ENCODE measurements at places on chromosomes 5 and 9.

GRCh38 chr5:174559141-174559540 is 165.2 kb upstream of the MSX2 start:
- DNase-seq, result no peak

DNA sequence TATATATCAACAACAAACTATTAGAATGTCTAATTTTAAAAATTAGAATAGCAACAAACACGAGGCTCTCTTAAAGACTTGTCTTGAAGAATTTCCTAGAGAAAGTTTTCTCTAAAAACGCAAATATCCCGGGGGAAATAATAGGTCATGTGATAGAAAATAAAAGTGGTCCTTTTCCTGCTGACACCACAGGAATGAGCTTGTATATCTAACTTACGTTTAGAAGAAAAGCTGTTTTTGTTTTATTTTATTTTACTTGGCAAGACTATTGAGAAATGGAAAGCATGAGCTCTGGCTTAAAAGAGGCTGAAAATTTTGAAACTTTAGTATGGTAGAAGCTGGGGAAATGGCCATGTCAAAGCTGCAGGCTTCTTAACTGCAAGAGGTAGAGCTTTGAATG is 465.0 kb downstream of the AGTPBP1 start:
- no peak for DNase-seq

GRCh38 chr5:141654298-141654697 is 3.1 kb upstream of the FCHSD1 start:
- DNase-seq, result no peak

- DNase-seq, result no peak
Observed at GRCh38 chr9:128713411-128713780, 10.5 kb downstream of the ZDHHC12 start.

DNA sequence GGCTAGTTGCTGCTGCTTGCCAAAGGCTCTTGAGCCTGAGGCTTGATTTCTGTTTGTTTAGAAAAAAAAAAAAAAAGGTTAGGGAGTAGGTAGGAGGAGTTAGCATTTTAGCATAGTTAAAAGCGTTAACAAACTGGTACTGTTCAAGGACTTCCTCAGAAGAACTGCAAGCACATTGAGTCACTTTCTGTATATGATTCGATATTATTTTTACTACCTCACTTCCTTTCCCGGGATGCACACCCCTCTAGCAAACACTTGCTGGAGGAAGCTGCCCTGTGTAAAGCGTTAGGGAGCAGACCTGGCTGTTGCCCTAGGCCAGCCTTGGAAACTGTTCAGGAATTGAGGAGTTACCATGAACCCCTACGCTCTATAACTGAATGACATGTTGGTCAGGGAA is 15.7 kb upstream of the CEP120 start:
- DNase-seq, result no peak

GRCh38 chr9:113520109-113520642 is 56.6 kb downstream of the RGS3 start:
- DNase-seq, result no peak

- DNase-seq, result peak; percentile 43
Observed at GRCh38 chr9:20041697-20042081, 252.9 kb upstream of the SLC24A2 start.

DNA sequence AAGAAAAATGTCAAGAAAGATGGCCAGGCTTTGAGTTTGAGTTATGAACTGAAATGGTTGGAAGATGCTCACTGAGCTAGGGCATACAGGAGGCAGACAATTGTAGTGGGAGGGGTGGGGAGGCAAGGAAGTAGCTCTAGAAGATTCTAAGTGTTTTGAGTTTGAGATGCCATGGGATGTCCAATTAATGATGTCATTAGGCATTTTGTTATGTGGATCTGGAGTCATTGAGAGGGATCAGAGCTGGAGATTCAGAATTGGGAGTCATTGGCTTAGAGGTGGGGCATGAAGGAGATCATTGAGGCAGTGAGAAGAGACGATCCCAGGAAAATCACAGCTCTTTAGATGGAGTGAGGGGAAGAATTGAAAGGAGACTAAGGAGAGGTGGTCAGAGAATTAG is 111.5 kb upstream of the ZNF618 start:
- DNase-seq, result no peak

DNA sequence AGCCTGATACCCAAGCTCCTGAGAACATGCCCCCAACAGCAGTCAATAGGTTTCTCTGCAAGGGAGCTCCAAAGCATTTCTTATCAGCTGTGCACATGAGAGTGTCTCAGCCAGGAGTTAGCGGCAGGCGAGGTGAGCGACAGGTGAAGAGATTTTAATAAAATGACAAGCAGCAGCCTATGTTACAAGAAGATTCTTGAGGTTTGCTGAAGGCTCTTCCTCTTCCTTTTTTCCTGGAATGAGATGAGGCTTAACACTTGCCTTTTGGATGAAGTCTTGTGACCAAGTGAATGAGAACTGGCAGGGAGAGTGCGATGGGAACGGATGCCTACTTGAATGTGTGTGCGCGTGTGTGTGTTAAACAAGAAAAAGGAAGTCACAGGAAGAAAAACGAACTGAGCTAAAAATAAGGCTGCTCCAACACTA is 76.1 kb downstream of the SHB start:
- DNase-seq, result no peak

DNA sequence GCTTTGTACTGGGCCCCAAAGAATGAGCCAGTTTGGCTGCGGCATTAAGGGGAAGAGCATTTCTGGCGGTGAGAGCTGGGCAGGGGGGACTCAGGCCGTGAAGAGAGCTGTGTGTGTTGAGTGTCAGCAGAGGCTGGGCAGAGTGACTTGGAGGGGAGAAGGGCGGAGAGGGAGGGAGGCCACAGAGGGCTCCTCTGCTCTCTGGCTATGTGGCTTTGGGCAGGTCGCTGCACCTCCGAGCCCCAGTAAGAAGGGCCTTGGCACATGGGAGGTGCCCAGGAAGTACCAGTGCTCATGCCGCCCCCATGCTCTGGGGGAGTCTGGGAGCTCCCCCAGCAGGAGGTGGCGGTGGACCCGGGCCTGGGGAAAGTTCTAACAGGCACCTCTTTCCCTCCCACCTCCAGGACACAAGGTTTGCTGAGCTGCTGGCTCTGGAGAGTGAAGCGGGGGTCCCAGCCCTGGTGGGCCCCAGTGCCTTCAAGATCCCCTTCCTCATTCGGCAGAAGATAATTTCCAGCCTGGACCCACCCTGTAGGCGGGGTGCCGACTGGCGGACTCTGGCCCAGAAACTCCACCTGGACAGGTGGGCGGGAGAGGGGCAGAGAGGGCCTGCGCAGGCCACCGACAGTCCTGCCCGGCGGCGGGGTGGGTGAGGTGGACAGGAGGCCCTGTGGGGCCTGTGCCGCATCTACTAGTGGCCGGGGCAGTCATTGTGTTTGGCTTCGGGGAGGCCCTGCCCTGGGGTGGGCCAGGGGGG is 20.1 kb downstream of the HK3 start:
- DNase-seq, result no peak

- no peak for DNase-seq
Observed at GRCh38 chr5:133383580-133383939, 228.8 kb downstream of the FSTL4 start.

DNA sequence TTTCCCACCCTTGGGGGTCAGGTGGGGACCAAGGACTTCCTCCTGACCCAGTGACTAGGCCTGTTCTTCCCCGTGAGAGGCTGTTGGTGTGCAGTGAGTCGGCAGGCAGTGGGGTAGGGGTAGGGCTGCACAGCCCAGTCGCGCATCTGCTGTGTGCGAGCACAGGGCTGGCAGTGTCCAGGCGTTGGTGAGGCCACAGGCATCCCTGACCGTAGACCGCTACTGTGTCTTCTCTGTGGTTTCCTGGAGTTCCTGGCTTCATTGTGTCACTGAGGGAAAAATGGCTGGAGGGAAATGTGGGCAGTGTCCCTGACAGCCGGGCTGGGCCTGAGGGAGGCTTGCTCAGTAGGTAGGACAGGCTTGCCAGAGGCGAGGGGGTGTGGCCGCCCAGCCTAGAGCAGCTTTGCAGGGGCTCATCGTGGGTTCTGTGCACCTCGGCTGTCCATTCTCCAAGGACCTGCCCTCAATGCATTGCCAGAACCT is 95.4 kb downstream of the CACNA1B start:
- no peak for DNase-seq

DNA sequence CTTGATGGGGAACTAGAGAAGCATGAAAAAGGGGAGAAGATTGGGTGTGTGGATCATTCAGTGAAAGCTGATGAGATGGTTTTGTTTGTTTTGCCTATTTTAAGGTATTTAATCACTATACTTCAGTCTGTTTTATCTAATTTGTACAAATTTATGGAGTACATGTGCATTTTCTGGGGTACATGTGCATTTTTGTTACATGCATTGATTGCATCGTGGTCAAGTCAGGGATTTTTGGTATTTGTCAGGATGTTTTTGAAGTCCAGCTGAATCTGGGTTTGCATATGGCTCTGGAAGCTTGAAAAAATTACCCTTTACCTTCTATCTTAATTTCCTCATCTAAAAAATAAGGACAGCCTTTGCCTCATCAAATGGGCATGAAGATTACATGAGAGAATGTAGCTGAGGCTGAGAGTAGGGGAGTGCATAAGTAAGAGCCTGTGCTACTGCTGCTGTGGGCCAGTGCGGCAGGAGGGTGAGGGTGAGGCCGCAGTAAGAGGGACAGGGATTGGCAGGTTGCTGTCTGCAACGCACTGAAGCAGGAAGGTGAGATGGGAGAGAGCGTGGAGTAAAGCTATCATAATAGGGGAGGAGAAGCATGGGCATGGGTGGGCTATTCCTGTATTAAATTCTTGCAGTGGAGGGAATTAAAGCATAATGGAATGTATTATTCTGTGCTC is 139.8 kb downstream of the NPR3 start:
- no peak for DNase-seq

GRCh38 chr9:16230731-16231130 is 639.7 kb downstream of the BNC2 start:
- no peak for DNase-seq

- DNase-seq, result no peak
Observed at GRCh38 chr5:161545344-161546094, 1.0 kb downstream of the GABRB2 start.

DNA sequence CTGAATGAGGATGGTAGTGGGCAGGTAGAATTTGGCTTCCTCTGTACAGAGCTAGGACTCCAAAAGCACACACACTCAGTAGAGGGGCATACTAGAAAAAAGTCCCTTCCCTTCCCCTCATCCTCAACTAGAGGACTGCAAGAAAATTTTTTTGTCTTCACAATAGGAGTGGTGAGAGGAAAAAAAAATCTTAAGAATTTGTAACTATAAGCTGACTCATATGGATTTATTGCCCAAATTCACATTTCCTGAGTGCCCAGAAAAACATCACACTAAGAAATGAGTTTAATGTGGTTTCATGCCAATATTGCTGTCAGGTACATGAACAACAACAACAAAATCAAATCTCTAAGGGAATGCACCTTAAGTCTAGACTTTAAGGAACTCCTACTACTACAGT is 43.7 kb downstream of the RANBP6 start:
- no peak for DNase-seq

- no peak for DNase-seq
Observed at GRCh38 chr5:140549237-140550144, 2.0 kb downstream of the EIF4EBP3 start.

GRCh38 chr9:121698627-121699570 is 47.5 kb downstream of the DAB2IP start:
- DNase-seq, result no peak

DNA sequence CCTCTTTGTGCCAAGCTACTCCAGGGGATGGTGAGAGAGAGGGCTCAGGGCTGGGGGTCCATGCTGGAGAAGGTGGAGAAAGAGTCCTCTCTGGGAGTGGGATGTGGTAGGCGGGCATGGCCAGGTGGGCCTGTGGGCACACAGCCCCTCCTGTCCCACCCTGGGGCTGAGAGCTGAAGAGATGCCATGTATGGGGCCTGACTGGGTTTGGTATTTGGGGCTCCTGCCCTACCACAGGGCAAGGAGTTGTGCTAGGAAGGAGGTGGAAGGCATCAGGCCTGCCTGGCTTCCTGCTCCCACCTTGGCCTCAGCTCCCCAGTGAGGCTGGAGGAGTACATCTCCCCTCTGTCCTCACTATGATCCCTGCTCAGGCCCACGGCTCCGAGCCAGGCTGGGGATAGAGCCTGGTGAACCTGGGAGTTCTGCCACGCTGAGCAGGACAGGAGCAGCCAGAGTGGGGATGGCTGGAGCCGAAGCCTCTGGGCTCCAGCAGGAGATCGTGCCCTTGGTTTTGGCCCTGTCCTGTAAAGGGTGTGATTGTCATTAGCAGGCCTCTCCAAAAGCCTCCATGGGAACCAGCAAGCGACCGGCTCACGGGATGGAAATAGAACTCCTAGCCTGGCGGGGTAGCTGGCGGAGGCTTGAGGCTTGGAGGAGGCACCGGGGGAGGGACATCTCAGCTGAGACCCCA is 75.5 kb downstream of the CACNA1B start:
- DNase-seq, result no peak

- peak; percentile 11 for DNase-seq
Observed at GRCh38 chr5:170306381-170306831, 8.8 kb upstream of the LCP2 start.

DNA sequence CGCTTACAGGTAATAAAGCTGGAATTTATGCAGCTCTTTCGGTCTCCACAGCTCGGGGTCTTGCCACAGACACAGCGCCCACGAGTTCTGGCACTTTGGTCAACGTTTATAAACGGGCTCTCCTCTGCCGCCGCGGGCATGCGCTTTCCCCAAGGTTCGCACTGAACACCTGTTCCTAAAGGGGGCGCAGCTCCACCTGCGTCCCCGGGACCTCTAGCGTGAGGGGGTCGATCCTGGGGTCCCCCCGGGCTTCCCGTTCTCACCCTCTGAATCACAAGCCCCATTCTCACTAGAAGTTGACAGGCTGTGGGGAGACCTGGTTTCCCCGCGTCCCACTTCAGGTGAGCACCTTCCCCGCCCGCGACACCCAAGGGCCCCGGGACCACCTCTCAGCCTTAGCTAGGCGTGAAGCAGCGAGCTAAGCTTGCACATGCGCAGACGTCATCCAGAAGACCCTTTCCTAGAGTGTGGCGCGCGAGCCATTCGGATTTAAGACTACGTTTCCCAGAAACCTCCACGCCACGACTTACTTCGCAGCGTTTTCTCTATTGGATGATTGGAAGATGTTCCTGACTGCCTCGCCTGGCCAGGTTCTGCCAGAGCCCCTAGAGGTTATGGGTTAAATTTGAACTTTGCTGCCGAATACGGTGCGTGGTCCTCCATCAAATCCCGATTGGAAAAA is 21.3 kb upstream of the ZNF782 start:
- peak; percentile 94 for DNase-seq

GRCh38 chr9:73237140-73237539 is 85.5 kb downstream of the ANXA1 start:
- DNase-seq, result no peak

DNA sequence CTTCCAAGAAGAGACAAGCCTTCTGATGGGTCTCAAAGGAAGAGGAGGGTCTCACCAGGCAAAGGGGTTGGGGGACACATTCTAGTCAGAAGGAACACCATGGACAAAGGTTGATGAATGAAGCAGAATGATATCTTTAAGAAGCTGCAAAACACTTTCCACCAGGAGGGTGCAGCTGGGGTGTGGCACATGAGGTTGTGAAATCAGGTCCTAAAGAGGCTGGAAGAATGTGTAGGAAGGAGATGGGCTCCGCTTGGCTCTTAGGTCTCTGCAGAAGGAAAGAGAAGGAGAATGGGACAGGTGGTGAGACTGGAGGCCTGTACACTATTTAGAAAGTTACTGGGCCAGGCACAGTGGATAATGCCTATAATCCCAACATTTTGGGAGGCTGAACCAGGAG is 328.6 kb downstream of the PDE4D start:
- DNase-seq, result no peak

- DNase-seq, result no peak
Observed at GRCh38 chr5:173714551-173715428, 98.3 kb upstream of the BOD1 start.
